AML-193 (cell line): ENCODE measurements at places on chromosomes 12 and 14.

- DNase-seq, result no peak
These were observed 17.2 kb upstream of the SINHCAF start for GRCh38 chr12:31343139-31343538.

- no peak for DNase-seq
These were observed 836.7 kb upstream of the FOXG1 start for GRCh38 chr14:27929797-27930347.

- DNase-seq, result no peak
These were observed 10.9 kb downstream of the ATP6V0A2 start for GRCh38 chr12:123723011-123723410.

- no peak for DNase-seq
These were observed 745.8 kb downstream of the SLC6A15 start for GRCh38 chr12:84166812-84167211.

DNA sequence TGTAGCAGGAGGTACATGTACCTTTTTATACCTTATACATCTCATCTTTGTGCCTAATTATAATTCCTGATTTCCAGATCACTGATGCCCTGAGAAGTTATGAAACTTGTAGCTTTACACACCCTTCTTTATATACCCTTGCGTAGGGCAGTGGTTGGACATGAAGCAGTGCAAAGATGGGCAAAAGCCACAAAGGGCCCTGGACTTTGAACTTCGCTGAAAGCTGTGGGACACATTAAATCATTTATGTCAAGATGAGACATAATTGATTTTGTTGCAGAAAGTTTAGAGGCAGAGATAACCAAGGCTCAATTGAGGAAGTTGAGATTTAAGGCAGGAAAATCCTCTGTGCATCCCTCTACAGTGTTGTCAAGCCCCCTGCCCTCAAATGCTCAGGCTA, 170.0 kb downstream of the SLC2A13 start:
- DNase-seq, result no peak
